ENCODE measurements at places on chromosomes 16 and 17. TPM values are rescaled to one million over a fixed set of nuclear protein-coding genes. Genes with fewer than 3 reads are reported as not detected.

DNA sequence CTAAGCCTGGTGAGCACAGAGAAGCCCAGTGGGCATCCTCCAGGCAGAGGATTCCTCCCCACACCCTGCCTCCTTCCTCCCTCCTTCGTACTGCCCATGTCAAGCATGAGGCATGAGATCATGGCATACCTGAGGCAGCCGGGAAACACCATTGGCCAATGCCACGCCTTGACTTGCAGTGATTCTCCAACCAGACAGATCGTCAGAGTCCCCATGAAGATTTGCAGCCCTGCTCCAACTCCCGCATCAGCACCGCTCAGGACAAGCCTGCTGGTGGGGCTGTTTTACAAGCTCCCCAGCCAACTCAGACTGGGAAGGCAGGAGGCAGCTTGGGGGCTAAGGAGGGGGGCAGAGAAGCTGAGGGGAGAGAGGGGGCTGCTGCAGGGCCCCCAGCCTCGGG is 2.9 kb upstream of the KRT16 start:
- DNase-seq, result no peak

DNA sequence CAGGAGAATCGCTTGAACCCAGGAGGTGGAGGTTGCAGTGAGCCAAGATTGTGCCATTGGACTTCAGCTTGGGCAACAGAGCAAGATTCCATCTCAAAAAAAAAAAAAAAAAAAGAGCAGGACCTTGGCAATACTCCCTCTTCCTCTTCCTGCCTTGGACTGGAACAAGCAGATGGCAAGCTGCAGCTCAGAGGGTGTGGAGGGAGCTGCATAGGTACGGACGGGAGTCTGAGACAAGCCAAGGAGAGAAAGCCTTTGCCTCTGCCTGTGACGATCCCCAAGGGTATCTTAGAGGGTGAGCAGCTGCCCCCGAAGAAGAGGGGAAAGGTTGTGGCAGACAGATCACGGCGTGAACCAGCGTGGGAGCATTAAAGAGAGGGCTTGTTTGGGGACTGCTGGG is 109.2 kb downstream of the AIPL1 start:
- DNase-seq, result no peak

GRCh38 chr16:20114356-20114755 is 40.7 kb upstream of the GPR139 start:
- no peak for DNase-seq

DNA sequence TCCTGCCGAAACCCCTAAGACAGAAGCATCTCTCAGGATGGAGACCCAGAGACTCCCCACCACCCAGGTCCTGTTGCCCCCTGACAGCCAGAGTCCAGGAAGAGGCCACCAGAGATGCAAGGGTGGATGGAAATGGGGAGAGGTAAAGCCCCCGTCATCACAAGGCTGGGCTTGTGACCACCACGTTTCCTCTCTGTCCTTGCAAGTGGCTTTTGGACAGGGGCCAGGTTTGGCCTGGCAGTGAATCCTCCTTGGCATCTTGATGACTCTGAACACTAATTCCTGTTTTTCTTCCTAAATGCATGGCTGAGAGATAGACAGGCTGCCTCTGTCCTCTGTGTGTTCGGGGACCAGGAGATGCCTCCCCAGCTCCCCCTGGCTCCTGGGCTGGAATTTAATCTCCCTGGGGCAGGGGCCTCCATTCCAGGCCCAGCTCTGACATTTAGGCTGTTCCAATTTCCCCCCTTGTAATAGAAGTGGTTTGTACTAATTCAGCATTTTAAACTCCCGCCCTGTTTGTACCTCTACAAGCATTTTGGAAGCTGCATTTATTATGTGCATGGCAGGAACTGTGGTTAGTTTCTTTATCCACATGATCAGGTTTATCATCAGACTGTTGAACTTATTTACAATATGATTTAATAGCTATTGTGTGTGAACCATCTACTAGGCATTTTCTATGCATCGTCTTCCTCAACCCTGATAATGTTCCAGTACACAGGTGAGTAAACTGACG is 116.1 kb upstream of the IRX6 start:
- DNase-seq, result no peak

DNA sequence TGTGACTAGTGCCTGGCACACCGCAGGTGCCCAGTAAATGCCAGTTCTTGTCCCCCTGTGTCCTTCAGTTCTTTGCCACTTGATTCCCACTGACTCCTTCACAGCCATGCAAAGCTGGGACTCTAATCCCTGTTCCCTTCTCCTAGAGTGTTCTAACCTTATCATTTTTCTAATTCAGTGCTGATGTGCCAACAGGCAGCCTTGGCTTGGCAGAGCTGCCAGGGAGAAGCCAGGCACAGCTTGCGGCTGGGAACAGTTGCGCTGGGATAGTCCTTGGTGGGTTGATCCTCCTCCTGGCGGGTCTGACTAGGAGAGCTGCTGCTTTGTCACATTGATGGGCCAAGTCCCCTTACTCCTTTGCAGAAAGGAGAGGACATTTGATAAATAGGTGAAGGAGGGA is 654.2 kb downstream of the HS3ST4 start:
- DNase-seq, result no peak

CD19 gene
- not detected for total RNA-seq

KRT12 gene
- total RNA-seq, result not detected

- no peak for DNase-seq
Observed at GRCh38 chr17:74852237-74853047, 7.2 kb downstream of the GRIN2C start.

DNA sequence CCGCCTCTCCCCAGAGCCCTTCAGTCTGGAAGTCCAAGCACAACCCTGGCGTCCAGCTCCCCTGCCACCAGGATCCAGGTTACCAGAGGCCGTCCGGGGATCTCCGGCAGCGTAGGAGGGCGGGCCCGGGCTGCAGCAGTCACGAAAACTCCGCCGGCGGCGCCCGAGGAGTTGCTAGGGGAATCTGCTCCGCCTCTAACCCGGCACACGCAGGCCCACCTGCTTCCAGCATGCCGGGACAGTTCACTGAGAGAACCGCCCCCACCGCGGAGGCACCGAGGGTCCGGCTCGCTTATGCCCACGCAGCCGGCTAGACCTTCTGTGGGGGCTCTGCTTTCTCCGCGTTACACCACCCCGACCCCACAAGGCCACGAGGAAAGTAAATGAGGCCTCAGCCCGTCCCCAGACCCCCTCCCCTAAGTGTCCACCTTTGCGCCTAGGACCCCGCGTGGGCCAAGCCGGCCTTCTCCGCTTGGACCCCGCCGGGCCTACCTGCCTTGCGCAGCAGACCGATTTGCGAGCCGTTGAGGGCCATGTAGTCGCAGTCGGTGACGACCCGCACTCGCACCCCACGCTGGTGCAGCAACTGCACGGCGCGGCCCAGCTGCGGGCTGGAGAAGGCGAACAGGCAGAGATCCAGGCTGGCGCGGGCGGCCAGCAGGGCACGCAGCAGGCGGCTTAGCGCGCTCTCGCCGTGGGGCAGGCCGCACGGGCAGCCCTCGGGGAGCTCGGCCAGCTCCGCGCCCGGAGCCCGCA is 587 bp downstream of the PLD6 start:
- peak; percentile 54 for DNase-seq

DNA sequence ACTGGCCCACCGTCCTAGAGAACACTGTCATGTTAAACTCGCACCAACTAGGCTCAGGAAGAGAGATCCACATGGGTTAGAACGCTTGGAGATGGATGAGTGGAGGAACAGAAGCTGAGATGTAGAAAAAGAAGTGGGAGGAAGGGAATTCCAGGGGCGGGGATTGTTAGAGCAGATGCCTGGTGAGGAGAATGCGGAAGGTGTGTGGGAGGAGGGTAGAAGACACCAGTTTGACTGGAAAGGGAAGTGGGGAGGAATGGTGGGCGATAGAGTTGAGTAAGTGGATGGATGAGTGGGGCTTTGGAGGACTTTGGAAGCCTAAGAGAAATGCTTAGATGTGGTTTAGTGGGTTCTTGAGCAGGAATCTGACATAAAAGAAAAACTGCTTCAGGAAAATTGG is 37.4 kb downstream of the DHX38 start:
- no peak for DNase-seq

DNA sequence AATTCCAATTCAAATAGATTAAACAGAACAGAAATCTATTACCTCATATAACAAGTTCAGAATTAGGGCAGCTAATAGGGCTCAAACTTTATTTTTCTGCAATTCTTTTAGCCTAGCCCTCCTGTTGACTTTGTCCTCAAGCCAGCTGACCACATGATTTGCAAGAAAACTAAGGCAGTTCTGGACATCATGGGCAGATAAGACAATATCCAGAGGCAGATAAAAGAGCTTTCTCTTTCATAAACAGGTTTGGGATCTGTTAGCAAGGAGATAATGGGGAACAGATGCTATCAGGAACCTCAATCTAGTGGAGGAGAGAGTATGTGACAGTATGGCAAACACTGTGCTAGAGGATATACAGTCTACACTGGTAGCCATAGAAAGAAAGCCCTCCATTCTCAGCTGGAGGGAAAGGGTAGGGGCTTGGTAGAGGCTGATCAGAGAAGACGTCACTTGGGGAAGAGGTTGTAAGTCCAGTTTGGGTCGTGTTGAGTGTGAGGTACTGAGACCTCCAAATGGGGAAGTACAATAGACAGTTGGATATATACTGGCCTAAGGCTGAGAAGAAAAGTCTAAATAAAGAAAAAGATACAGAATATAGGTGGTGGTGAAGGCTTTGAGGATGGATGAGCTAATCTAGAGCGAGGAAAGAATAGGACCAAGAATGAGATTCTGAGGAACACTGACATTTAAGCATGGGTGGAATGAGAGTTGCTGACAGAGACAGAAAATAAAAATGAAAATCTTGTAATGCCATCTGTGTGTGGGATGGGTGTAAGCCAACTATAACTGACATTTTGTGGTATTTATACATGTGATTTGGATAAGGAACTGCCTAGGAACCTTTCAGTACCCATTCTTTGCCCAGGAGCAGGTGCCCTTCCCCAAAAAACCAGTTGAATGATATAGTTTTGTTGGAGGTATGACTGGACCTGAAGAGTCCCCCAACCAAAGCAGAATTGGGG is 67.4 kb downstream of the CYB561 start:
- peak; percentile 34 for DNase-seq

GRCh38 chr16:52554334-52554733 is 7.4 kb upstream of the TOX3 start:
- no peak for DNase-seq

MPV17L gene
- total RNA-seq, result 1.3 TPM

ADAP2 gene
- total RNA-seq, result 3.0 TPM

DNA sequence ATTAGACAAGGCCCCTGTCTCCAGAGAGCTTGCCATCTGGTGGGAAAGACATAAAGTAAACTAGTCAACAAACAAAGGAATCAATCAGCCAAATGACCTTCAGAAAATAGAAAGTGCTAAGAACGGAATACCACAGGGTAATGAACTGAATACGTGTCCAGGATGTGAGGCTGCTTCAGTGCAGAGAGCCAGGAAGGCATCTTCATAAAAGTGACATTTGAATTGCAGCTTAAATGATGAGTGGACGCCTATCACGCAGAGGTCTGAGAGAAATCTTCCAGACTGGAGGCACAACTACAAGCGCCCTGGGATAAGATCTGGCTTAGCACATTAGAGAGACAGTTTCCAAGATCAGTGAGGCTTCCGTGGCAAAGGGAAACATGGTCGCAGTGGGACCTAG is 574.1 kb upstream of the CDH8 start:
- no peak for DNase-seq

GRCh38 chr16:55832425-55832772 is 497 bp downstream of the CES1 start:
- DNase-seq, result no peak

DPEP3 gene
- not detected for total RNA-seq

- DNase-seq, result no peak
Observed at GRCh38 chr16:78761427-78761826, 662.0 kb downstream of the WWOX start.

DNA sequence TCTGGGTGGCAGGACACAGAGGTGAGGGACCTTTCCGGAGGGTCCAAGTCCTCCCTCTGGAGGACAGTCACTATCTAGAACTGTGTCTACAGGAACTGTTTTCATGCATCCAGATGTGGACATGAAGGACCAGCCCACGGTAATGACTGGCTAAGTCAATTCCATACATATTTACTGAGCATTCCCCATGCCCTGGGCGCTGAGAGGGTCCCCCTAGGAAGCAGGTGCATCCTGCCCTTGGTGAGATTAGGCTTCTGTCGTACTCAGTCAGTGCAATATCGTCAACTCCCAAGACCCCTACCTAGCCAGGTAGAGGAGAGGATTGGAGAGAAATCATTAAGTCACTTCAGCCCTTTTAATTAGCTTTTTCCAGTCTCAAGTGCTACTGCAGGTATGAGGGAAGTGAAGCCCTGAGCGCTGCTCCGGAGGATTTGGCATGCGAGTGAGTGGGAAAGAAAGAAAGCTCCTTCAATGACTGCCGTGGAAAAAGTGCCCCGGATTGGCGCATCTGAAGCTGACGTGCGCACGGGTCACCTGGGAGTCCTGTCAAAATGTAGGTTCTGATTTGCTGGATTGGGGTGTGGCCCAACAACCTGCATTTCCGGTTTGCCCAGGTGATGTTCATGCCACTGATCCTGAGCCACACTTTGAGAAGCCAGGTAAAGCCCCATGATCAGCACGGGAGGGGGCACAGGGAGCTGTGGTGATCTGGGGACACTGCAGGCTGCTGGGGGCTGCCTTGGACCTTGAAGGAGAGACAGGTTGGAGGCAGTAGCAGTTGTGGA is 367.4 kb upstream of the TNRC6C start:
- DNase-seq, result no peak

- no peak for DNase-seq
Observed at GRCh38 chr17:4177806-4178205, 34.8 kb downstream of the CYB5D2 start.

GRCh38 chr16:24152826-24153225 is 103.3 kb upstream of the CACNG3 start:
- no peak for DNase-seq

DNA sequence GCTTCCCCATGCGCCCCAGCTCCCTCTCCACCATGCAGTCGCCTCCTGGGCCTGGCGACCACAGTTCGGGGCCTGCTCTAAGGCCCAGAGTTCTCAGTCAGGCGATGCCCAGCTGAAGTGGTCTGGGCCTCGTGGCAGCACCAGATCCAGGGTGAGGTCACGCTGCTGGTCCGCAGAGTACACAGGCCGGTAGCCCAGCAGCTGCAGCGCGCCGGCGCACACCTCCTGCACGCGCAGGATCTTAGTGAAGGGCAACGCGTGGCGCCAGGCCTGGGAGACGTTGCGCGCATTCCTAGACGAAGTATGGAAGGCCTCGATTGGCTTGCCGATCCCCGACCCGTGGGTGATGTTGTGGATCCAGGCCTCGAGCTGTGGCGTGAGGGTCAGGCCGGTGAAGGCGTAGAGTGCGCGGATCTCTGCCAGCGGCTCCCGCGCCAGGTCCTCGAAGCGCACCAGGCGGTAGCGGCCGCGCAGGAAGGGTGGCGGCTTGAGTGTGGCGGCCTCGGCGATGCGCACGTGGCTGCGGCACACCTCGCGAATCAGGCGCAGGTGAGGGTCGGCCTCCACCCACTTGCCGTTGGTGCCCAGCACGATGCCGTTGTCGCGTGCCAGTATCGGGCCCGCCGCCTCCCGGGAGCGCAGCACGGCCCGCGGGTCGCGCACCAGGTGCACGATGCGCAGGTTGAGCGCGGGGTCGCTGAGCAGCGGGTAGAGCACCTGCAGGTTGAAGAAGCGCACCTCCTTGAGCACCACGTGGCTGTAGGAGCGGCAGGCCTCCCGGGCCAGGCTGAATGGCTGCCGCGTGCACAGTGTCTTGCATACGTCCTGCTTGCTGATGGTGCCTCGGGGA is 6.6 kb downstream of the CHST5 start:
- no peak for DNase-seq

Data from fibroblast of villous mesenchyme (primary cell).